ENCODE measurements at places on chromosomes 6 and 20.

- no peak for DNase-seq
Measured at GRCh38 chr6:15335385-15335784, 89.5 kb downstream of the JARID2 start.

DNA sequence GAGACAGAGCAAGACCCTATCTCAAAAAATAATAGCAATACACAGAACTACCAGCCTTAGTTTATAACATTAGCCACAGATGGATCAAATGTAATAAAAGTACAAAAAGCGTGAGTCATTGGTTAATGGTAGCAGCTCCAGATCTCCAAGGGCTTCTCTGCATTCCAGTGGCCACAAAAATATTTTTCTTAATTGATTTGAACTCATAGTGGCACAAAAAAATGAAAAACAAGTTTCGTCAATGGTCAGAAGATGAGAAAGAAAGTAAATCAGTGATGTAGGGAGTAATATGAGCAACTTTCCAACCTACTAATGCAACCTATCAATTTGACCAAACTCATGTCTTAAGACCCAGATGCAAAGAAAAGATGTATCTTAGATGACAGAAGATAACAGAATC, 79.6 kb downstream of the CEP57L1 start:
- no peak for DNase-seq

DNA sequence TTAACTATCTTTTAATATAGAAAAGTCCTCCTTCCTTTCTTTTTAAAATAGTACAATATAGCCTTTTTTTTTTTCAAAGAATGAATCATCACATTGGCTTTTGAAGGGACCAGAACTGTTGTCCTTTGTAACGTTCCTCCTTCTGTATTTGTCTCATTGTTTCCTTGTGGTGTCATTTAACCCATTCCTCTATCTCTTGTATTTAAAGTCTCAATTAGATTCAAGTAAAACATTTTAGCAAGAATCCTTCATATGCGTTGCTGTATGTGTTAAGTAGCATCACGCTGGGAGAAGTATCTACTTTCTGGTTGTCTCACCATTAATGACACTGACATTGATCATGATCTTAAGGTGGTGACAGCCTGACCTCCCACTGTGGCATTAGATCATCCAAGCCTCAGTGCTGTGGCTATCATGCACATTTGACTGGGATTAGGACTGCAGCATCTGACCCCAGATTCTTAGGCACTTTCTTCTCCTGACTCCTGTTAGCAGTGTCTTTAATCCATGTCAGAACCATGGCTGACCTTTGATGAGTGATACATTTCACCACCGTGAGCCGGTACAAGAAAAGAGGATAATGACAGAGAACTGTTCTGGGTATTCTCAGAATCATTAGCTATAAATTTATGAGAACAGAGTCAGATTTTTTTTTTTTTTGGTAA, 67.5 kb upstream of the TFB1M start:
- no peak for DNase-seq

- DNase-seq: peak; percentile 26
Measured at GRCh38 chr6:30357678-30358540, 13.0 kb downstream of the RPP21 start.

DNA sequence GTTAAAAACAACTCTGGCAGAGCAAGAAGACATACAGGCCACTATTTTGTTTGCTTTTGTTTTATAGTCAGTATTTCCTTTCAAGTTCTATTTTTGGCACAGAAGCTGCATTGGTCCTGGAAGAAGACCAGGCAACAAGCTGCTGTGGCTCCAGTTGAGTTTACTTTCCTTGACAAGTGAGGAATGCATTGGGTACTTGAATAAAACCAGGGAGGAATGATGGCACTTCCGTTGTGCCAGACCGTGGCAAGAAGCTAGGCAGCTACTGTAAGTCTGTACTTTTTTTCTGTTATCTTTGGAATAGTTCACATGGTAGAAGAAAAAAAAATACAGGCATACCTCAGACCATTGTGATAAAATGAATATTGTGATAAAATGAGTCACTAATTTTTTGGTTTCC, 66.3 kb downstream of the NCOA3 start:
- no peak for DNase-seq

GRCh38 chr20:17442588-17442987, 88.6 kb downstream of the BFSP1 start:
- no peak for DNase-seq

GRCh38 chr6:158501360-158502262, 58.3 kb upstream of the TMEM181 start:
- no peak for DNase-seq

DNA sequence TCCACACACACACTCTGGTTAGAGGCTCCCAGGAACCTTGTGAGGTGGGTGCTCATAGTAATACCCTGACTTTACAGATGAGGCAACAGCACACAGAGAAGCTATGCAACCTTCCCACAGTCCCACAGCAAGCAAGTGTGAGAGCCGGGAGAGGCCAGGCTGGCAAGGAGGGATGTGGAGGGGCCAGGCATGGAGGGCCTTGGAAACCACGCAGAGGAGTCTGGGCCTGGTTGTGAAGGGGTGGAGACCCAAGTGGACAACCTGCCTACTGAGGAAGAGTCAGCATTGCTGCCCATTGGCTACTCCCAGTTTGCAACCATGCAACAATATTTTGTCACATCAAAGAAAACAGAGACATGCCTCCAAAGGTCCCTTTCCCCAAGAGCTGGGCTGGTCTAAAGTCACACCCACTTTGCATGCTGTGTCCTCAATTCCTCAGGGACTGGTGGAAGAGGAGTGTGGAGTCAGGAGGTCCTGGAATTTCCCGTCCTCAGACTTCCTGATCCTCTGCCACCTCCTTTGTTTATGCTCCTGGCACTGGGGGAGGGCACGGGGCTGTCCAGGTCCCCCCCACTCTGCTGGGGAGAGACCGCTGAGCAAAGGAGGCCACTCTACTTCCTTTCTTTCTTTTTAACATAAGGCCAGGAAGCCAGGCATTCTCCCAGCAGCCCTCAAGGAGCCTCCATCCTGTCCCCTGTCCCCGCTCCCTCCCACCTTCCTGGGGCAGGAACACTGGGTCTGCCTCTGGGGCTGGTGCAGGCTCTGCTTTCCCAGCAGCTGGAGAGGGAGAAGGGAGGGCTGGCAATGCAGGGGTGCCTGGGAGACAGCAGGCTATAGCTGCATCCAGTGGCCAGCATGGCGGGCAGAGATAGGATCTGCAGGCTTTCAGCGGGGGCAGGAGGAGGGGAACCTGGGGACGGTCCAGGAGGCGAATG, 68.3 kb downstream of the NOL4L start:
- no peak for DNase-seq

GRCh38 chr6:125596020-125596419, 153.4 kb upstream of the HEY2 start:
- DNase-seq: no peak

DNA sequence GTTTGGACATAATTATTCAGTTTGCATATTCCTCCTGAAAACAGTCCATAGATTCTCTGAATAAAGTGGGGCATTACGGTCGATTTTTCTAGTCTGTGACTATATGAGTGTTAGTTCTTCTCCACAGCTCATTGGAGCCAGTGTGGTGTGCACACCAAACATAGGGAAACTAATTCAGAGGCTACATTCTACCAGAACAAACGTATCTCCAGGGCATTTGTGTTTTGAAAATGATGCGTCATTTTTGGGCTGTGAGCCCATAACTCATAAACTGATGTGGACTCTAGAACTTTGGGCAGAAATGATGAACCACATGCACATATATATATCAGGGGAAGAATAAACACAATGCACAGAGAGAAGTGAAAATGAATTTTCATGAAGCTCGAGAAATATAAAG, 41.8 kb downstream of the C6orf58 start:
- no peak for DNase-seq

DNA sequence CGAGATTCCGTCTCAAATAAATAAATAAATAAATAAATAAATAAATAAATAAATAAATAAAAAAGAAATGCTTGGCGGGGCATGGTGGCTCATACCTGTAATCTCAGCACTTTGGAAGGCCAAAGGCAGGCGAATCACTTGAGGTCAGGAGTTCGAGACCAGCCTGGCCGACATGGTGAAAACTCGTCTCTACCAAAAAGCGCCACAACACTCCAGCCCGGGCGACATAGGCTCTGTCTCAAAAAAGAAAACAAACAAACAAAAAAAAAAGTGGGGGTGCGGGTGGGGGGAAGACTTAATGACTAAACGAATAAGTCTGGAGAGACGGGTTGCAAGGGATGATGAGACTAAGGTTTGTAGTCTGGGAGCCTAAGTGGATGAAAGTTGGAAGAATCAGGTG, 170.7 kb downstream of the SLC16A10 start:
- no peak for DNase-seq

DNA sequence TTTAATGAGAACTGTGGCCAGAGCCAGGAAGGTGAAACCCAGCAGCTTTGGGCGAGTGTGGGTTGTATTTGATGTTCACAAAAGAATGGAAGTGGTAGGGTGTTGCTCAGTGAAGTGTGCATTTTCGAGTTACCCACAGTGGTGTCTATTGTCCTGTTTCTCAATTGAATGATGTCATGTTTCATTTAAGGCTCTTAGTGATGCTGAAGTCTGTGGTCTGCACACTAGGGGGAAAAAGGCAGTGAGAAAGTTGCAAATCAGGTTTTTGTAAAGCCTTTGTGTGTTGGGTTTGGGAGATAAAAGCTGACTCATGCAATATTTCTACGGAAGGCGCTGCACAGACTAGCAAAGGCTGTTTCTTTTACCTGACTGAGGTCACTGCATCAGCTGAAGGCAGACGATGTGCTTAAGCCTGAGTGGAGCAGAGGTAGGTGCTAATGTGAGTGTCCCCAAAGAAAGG, 121.1 kb downstream of the PLEKHG1 start:
- DNase-seq: no peak

DNA sequence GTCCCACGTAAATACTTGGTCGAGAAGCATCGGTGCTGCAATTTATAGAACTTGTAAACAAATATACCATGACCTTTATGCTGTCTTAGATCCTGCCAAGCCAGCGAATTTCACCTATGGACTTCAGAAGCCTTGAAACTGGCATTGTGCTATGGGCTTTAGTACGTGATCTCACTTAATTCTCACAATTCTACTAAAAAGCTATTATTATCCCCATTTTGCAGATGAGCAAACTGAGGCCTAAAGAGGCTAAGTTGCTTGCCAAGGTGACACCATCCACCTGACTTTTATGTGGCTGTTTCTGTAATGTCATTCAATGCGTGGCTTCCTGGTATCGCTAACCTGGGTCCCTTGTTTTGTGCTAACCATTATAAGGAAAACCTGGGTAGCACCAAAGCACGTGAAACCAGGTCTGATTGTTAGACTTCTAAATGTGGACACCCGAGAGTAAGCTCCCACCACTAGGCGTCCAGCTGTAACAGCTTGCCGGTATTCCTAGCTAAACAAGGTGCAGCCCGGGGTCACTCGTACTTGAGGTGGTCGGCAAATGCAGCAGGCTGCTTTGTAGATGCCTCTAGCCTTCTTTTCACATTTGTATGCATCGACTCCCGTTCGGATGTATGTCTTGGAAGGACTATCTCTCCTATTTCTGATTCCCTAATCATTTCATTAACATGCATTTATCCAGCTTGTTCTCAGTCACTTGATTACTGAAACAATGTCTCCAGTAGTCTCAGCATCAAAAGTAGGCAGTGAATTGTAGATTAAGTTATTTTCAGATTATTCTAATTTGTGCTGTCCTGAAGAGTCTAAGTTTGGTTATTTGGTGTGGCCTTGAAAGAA, 1.1 kb downstream of the SYNJ2 start:
- DNase-seq: no peak

DNA sequence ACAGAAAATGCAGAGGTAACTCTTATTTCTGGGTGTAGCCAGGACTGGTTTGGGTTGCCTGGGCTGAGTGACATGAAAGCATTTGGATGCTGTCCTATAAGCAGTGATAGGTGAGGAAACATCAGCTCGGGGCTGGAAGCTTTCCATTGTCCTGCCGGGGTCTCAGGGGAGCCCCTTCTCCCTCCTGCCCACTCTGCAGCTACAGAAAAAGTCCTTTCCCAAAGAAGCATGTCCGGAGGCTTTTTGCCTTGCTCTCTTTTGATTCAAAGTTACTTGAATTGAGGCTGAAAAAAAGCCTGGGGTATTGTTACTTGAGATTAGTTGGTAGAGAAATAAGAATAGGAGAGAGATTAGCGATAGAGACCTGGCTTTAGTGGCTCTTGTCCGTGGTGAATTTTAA, 90.7 kb upstream of the ZNFX1 start:
- DNase-seq: no peak

GRCh38 chr6:6746333-6746969, 157.9 kb downstream of the LY86 start:
- DNase-seq: no peak

DNA sequence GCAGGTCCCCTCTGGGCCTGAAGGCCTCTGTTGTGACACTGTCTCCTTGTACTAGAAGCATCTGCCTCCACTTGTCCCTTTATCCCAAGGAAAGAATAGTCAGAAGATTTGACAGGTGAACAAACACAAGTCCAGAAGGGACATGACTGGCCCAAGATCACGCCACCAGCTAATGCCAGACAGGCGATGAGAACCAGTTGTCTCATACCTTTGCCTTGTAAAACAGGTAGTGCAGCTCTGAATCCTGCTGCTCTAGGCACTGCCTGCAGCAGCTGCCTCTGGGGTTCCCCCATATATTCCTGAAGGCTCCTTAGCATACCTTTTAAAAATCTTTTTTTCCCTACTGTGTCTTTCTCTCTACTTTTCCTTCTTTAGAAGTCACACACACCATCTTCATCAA, 25.0 kb downstream of the SCAND1 start:
- no peak for DNase-seq

DNA sequence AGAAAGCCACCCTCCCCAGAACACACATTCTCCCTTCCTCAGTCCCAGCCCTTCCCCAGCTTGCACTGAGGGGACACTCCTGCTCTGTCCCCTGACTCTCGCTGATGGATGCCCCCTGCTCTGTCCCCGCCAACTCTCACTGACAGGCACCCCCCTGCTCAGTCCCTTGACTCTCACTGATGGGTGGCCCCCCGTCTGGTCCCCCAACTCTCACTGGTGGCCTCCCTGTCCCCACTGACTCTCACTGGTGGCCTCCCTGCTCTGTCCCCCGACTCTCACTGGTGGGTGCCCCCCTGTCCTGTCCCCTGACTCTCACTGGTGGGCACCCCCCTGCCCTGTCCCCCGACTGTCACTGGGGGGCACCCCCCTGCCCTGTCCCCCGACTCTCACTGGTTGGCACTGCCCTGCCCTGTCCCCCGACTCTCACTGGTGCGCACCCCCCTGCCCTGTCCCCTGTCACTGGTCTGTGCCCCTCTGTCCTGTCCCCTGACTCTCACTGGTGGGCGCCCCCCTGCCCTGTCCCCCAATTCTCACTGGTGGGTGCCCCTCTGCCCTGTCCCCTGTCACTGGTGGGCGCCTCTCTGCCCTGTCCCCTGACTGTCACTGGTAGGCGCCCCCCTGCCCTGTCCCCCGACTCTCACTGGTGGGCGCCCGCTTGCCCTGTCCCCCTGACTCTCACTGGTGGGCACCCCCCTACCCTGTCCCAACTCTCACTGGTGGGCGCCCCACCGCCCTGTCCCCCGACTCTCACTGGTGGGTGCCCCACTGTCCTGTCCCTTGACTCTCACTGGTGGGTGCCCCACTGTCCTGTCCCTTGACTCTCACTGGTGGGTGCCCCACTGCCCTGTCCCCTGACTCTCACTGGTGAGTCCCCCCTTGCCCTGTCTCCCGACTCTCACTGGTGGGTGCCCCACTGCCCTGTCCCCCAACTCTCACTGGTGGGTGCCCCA, 60.9 kb downstream of the GINS1 start:
- DNase-seq: no peak

GRCh38 chr6:13614126-13614925, 809 bp upstream of the NOL7 start:
- DNase-seq: no peak

- no peak for DNase-seq
Measured at GRCh38 chr6:142883011-142883410, 62.0 kb downstream of the HIVEP2 start.

GRCh38 chr20:38633577-38634093, 32.0 kb downstream of the ARHGAP40 start:
- DNase-seq: peak; percentile 28

Data from effector CD8-positive, alpha-beta T cell (primary cell).